Activated T-cell treated with anti-CD3 and anti-CD28 coated beads for 4 hours (primary cell): ENCODE measurements at places on chromosomes 11 and 22.

- no peak for DNase-seq
Observed at GRCh38 chr11:46387919-46388618, 3.5 kb downstream of the CHRM4 start.

- DNase-seq = no peak
Observed at GRCh38 chr11:12274056-12274455, 103.3 kb upstream of the PARVA start.

- DNase-seq = no peak
Observed at GRCh38 chr11:110507328-110507727, 77.6 kb downstream of the FDX1 start.

DNA sequence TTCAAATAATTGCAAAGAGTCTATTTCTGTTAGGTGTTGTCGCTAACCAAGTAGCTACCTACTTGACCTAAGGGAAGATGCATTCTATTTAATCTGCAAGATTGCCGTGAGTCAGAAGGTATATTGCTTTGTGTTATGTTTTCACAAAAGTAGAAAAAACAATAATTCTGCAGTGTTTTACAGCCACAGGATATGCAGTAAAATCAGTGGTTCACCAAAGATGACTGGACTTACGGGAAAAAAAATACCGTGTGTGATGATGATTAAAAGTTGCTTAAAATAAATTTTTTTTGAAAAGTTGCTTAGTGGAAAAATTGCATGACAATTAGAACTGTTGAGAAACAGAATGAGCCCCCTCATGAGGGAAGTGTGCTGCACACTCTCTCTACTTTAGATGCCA is 209.1 kb downstream of the DDX10 start:
- no peak for DNase-seq

- DNase-seq = no peak
Observed at GRCh38 chr11:125146232-125146631, 18.3 kb upstream of the PKNOX2 start.

DNA sequence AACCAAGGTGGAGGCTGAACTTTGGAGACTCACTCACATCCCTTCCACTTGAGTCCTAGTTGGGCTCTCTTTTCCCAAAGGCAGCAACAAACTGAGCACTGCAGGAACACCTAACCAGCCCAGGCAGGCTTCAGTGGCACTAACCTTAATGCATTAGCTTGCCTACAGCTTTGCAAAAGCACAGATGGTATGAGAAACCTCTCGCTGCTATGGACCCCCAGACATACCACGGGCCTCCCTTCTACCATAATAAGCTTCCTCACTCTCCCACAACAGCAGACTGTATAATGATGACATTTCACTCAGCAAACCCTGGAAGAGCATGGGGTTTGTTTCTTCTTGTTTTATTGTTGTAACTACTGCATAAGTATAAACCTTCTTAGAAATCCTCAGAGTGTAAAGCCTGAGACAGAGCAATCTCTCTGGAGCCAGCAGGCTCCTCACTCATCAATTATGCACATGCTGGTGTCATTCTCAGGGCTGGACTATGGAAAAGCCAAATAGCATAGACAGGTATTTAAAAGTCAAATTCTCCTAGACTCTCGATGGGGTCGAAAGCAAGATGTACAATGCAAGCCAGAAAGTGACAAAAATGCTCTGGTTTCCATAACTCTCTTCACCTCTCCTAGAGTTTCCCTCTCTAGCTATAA is 167.6 kb downstream of the NXPE2 start:
- DNase-seq = no peak

GRCh38 chr11:54979375-54979774 is 272.7 kb downstream of the OR4A5 start:
- no peak for DNase-seq

GRCh38 chr22:19506212-19506611 is 18.0 kb downstream of the CLDN5 start:
- DNase-seq = no peak

GRCh38 chr22:36910461-36910860 is 3.0 kb upstream of the CSF2RB start:
- no peak for DNase-seq

GRCh38 chr11:10017911-10018310 is 276.1 kb downstream of the SBF2 start:
- DNase-seq = no peak

- DNase-seq = no peak
Observed at GRCh38 chr22:46413725-46414379, 78.3 kb downstream of the TRMU start.

DNA sequence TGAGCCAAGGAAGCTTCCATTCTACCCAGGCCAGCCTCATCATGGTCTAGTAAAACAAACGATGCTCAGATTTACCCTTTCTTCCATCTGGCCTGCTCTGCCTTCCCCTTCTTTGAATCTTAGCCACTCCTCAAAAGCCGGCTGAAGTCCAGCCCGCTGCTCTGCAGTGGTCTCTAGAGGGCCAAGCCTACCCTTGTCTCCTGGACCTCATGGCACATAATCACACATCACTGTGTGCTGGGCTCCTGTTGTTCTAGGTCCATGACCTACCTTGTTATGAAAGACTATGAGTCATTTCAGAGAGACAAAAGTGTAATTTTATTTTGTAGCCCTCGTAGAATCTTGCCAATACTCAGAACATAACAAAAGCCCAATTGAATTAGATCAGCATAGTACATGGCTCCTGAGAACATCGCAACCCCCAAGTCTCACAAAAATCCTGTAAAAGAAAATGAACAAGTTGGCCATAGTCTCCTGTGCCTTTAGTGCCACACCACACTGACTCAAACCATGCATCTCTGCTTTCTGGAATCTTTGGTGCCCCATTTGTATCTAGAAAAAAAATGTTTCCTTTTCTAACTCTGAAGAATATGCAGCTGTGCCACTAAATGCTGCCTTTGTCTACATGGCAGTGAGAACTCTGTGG is 192.7 kb downstream of the OPCML start:
- no peak for DNase-seq

DNA sequence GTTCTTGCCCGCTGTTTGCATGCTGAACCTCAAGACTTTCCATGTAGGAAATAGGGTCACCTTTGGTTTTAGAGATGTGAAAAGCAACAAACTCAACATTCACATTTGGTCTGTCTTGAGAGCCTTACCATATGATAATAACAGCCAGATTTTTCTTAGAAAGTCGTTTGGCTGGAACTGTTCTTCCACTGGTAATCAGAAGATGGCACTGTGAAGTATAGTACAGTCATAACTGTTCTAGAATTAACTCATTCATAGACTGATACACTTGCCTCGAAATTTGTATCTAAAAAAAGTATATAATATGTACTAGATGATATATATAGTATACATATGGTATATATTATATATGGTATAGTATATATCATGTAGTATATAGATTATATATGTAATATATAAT is 12.3 kb downstream of the LUZP2 start:
- DNase-seq = no peak

DNA sequence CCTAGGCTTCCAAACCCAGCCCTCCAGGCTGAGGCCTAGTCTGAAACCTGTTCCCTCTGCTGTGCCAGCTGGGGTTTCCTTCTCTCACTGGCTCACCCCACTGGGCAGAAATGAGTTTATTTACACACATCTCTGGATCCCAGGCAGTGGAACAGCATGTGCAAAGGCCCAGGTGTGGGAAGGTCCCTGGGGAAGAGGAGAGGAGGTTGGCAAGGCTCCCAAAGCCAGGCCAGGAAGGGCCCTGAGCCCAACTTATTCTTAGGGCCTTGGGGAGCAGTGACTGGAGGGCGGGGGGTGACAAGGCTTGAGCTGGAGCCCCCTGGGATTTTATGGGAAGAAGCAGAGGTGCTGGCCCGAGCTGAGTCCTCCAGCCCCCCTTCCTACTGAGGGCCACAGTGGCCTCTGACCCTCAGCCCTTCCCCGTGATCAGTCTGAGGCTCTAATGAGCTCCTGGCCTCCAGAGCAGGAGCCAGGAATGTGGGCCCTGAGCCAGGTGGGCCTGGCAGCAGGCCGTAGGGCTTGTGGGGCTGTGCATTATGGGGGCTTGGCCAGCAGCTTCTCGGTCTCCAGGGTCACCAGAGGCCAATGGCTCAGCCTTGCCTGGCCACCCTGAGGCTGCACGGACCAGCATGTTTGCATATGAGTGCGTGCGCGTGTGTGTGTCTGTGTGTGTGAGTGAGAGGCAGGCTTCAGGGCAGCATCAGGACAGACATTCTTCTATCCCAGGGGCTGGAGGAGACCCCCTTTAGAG is 2.9 kb downstream of the MYO7A start:
- DNase-seq = no peak

DNA sequence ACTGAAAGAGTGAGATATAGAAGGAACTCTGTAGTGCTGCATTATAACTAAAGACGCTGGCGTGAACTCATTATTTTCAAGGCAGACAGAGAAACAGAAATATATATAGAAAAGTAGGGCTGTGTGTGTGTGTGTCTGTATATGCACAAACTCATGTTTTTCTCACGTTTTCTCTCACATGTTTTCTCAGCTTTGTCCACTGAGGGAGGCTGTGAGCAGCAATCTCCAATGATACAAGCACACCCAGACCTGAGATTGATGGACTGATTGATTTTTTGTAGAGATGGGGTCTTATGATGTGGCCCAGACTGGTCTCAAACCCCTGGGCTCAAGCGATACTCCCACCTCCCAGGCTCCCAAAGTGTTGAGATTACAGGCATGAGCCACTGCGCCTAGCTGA is 122.5 kb downstream of the SERGEF start:
- DNase-seq = no peak

- no peak for DNase-seq
Observed at GRCh38 chr22:47335460-47335859, 573.0 kb downstream of the TBC1D22A start.

DNA sequence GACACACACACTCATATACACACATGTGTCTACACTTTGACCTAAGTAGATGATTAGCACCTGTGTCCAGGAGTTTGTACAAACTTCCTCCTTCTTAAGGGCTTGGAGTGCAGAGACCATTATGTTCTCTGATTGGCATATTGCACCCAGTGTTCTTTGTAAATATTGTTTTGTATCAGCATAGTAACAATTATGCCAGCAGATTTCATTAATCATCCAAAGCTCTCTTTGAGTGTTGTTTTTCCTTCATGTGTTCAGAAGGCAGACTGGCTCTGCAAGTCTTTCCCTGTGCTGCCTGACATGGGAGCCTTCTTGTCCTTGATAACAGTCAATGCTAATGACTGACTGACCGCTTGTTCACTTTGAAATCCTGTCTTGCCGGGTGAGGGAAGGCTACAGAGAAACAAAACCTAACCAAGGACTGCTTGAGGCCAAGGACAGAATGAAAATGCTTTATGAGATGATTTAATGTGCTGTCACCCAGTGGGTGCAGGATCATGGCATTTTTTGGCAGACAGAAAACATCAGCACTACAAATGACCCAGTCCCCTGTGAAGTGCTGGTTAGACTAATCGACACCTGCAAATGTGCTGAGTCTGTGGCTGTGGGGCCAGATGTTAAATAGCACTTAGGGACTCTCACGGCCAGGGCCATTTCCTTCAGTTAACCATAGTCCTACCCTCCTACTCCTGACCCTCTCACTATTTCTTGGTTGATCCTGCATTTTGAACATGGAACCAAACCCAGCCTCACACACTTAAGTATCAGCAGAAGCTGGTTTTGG is 6.6 kb upstream of the BARX2 start:
- no peak for DNase-seq

- DNase-seq = no peak
Observed at GRCh38 chr11:85705800-85706199, 19.8 kb upstream of the CCDC89 start.

- no peak for DNase-seq
Observed at GRCh38 chr11:128305588-128305987, 281.8 kb downstream of the ETS1 start.

DNA sequence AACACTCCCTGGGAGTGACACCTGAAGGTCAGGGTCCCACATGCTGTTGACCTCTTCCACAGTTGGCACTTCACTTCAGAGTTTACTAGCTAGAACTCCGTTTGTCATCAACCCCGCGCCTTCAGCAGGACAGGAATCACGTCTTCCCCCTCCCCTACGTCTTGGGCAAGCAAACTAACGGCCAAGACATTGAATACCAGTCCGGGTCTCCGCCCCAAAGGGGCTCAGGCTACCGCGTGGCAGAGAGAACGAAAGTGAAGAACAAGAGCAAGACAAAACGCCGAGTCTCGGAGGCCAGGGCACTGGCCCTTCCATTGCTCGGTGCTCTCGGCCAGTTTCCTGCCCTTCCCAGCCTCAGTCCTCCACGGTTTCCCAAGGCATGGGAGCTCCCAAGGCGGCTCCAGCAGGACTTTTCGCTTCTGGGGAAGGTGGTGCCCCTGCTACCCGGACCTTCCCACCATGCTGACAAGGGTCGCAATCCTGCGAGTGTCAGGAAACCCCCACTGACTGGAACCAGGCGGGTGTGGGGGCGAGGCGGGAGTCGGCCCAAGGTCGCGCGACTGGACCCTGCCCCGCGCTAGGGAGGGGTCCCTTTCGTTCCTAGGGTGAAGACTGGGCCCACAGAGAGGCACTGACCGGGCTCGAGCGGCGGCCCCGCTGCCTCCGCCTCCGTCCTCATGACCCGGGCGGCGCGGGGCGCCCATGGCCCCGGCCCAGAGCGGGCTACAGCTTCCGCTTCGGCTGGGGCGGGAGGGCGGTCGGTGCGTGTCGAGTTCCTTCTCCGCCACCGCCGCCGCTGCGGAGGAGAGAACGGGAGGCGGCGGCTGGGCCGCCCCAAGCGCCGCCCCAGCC is at the start of gene GUCD1:
TSS of gene GUCD1 (minus strand) at position 826 of the 852 bp plus-strand sequence. CDS start at position 679, 147 bp downstream.
- DNase-seq = no peak

GRCh38 chr11:58577555-58578135 is 1.2 kb upstream of the ZFP91 start:
- peak; percentile 67 for DNase-seq

DNA sequence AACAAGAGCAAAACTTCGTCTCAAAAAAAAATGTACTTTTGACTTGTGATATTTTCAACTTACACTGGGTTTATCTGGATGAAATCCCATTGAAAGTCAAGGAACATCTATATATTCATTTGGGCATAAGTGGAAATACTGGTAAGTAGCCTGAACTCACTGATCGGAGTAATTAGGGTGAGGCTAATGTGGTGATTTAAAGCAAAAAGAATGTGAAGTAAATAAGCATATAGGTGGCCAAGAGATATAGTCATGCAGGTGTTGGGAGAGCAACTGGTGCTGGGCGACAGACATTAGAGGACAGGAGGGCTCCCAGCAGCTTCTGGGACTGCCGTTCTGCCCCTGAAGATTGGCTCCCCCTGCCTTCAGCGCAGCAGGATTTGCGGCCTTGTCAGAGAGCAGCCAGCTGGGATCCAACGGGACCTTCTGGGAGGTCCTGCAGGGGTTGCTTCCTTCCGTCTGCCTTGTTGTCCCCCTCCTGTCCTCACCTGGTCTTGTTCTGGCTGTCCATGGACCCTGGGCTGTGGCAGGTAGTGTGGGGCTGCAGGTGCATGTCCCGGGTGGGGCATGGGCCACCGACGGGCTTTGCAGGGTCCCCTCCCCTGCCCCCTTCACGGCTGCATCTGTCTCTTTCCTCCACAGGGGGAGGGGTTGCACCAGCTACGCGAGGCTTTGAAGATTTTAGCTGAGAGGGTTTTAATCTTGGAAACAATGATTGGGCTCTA is 14.1 kb downstream of the RHBDD3 start:
- DNase-seq = no peak

GRCh38 chr22:27995801-27996528 is 76.9 kb upstream of the PITPNB start:
- DNase-seq = no peak
